A549 treated with dexamethasone at 1 μM for 4 hours (cell line): ENCODE measurements at places on chromosomes 6 and 20. TPM values are rescaled to one million over a fixed set of nuclear protein-coding genes. Genes with fewer than 3 reads are reported as not detected.

Gene L3MBTL1
- total RNA-seq, result 0.63 to 1.7 TPM (median 1.2 TPM) in 5 replicates

Gene ZSCAN31
- total RNA-seq, result 1.2 to 2.8 TPM (median 1.8 TPM) in 5 replicates

Gene RSPO4
- not detected in 5 replicates for total RNA-seq

Gene TCF19
- 11.7 to 16.7 TPM (median 15.3 TPM) in 5 replicates for total RNA-seq

Gene NFATC2
- total RNA-seq, result 6.7 to 12.0 TPM (median 9.8 TPM) in 5 replicates
